ENCODE measurements at places on chromosomes 5 and 9.

DNA sequence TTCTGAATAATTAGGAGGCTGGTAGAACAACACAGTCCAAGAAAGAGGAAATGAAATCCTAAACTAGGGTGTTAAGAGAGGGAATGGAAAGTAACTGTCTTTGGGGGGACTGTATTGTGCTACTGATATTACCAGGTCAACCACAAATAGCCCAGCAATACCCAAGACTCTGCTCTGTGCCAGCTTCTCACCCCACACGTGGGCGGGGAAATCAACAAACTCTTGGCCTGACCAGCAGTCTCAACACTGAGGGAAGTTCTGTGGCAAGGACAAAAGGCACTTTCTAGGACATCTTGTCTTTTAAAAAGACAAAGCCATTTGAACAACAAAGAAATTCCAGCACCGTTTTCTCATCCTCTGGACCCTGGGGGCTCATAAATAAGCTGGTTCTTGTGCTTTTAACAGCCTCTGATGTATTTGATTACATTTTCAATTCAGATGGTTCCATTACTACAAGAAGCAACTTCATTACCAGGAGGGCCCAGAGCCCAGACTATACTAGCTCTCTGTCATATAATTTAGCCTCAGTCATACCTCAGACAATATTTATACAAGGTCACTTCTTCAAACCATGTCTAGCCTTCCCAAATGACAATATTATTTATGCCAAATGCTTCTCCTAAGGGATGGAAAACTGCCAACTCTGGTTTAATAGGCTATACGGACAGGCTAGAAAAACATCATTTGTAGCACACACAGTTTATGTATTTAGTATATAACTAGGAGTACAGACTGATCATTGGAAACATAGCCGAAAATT is 297.8 kb downstream of the CWC27 start:
- no peak for DNase-seq

DNA sequence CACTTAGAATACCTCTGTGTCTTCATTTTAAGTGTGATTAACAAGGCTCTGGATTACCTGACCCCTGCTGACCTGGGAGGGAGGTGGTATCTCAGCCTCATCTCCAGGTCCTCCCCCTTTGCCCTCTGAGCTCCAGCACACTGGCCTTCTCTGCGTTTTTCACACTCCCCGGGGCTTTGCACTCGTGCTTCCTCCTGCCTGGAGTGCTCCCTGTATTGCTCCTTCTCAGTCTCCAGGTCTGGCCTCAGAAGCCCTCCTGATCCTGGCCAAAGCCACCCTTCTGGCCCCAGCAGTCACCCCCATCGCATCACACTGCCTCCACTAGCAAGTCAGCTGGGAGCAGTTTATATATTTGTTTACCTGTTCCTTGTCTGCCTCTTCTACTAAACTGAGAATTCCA is 13.6 kb upstream of the NEUROG1 start:
- DNase-seq: no peak

DNA sequence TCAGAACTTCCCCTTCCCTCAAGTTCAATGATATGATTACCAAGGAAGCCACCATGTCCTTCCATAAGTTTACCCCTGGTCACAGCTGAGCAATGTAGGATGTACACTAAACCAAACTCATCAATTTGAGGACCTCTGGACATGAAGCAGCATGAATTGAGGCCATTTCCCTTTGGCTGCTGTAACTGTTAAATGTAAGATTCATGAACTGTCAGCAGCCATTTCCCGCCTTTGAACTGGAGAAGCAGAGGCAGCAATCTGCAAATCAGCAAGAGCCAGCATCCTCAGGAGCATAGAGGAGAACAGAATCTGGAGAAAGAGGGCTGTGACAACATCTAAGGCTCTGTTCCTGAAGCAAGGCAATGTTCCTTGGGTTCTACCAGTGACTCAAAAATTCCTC is 104.3 kb upstream of the PTGER4 start:
- DNase-seq: no peak

DNA sequence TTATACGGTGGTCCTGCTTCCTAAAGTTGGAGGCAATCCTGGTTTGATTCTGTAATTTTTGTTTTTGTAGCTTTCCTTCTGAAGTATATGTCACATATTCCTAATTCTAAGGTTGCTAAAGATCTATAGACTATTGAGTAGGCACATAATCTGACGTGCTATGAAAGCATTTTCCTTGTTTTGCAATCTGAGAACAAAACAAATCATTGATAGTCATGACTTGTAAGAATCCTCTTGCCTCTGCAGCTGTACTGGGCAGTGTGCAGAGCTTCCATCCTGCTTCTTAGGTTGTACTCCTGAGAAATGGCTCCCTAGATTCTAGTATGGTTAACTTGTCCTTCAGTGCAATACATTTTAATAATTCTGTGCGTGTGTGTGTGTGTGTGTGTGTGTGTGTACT is 35.4 kb downstream of the SEMA6A start:
- no peak for DNase-seq

DNA sequence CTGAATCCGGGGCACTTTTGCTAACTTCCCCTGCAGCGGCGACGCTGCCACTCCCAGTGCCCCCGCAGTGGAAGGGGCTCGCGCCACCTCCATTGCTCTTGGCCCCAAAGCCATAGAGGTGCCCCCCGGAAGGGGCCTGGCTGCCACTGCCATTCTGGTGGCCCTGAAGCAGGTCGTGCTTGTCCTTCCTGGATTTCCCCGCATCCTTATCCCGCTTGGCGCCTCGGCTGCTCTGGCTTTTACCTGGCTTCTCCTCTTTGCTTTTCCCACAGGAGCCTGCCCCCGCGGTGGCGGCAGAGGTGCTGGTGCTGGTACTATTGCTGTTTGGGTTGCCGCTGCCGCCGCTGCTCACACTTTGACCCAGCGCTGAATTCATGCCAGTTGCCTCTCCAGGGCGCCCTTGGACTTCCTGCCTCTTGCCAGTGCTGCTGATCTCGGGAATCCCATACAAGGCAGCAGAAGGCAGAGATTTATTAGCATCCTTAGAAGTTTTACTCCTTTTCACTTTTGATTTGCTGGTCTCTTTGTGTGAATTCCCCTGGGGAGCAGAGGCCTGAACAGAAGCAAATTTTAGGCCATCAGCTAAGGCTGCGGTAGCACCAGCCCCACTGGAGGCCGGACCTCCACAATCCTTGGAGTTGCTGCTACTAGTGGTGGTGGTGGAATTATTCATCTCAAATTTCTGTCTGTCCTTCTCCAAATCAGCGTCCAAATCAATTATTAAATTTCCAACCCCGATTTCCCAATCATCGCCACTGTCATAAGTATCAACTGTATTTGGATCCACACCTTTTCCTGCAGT is 2.1 kb downstream of the ZNF608 start:
- no peak for DNase-seq

GRCh38 chr9:137370865-137371520 is 52.0 kb downstream of the EXD3 start:
- DNase-seq: no peak

- DNase-seq: no peak
Measured at GRCh38 chr5:115458416-115458815, 86.2 kb downstream of the FEM1C start.

GRCh38 chr9:4010309-4010708 is 289.6 kb downstream of the GLIS3 start:
- DNase-seq: no peak

DNA sequence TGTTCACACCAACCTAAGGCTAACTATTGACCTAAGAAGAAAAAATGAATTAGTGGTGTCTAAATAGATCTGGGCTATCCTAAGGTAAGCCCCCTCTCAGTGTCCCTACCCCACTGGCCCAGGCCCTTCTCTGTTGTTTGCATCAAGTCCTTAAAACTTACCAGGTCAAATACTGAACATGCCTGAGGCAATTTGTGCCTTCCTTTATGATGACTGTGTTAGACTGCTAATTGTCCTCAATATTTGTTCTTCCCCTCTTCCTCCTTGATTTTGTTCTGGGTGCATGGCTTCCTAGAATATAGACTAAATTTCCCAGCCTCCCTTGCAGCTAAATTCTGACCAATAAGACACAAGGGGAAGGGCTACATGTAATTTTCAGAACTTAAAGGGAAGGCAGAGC is 199.9 kb downstream of the ADAMTS12 start:
- no peak for DNase-seq

GRCh38 chr9:5949103-5949699 is 58.5 kb downstream of the MLANA start:
- DNase-seq: no peak

DNA sequence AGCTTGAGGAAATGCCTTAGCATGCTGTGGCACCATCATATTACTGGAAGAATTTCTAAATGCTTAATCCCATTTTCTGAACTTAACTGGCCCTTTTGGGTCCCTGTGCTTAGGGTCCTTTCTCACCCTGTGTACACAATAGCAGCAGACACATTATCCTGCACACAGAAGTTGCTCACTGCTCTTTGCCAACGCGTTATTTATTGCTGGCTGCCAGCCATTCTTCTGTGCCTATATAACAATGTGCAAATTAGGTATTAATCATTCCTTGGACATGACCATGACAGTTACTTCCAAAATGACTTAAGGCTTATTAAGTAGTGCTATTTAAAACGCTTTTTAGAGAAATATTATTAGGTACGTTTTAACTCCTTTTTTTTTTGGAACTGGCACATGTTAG is 134.7 kb downstream of the FBN2 start:
- no peak for DNase-seq

DNA sequence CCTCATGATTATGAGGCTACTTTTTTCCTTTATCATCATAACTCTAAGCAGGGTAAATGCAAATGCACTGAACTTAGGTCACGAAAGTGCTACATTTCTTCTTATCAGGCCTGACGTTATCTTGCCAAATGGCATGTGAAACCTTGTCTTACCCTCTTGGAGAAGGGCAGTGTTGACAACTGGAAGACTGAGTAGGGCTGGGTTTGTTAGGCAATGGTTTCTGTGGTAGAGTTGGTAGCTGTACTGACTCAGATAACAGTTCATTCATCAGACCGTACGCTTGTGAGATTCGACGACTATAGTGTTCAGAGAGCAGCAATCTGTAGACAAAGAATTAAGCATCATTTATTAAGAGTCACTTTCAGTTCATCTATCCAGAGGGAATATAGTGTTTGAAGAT is 127.7 kb downstream of the CPLANE1 start:
- DNase-seq: no peak

GRCh38 chr5:76074487-76075065 is 8.6 kb upstream of the SV2C start:
- no peak for DNase-seq

GRCh38 chr5:168404365-168404764 is 81.9 kb upstream of the RARS1 start:
- DNase-seq: no peak

DNA sequence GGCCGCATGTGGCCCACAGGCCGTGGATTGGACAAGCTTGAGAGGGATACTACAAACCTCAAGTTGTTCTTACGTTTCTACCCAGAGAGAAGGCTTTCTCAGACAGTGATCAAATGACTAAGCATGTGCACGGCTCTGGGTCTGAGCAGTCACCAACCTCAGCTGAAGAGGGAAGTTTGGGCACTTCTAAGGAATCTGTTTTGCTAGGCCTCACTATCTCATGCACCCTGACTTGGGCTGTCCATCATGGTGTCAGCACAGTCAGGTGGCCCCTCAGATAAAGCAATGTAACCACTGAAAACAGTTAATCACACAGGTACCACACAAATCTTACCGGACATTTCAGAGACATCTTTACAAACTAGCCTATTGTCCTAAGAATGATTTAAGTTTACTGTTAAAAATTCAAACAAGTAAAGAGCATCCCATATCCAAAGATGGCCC is 24.6 kb downstream of the CSF2 start:
- no peak for DNase-seq

DNA sequence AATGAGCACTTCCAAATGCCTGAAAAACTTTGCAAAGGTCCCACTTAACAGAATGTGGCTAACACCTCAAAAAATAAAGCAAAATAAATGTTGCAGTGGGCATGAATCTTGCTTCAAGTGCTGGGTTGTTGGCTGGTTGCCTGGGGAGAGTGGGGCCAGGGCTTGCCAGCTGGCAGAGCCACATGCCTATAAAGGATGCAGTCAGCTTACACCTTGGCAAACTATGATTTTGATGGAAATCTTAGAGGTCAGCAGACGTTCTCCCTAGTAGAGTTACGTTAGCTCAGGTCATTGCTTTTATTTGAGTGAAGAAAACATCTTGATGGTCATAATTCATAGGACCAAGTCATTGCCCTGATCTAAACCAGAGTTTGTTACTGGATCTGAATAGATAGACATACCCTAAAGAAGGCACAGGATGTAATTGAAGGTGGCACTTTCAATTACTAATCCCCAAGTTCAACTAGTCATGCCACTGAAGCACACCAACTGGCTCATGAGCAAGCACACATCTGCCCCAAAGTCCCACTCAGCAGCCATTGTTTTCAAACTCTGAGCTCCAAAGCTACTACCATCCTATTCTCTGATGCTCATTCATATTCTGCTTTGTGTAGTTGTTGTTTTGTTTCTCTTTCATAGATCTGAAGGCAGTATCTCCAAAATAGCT is 51.2 kb upstream of the ZSWIM6 start:
- DNase-seq: no peak

DNA sequence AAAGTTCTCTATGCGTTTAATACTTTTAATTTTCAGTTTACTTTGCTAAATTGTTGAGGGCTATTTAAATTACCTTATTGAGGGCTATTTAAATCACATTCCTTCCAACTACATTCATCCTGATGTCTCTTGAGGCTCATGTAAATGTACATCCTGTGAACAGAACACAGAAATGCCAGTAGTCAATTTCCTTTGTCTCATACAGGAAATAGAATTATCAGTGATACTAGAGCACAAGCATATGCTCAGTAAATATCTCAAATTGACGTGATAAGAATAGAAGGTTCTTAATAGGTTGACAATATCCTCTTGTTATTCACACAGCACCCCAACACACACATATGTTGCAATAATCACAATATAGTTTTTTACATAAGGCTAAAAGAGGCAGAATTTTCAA is 449.0 kb downstream of the CYLC2 start:
- DNase-seq: no peak

- DNase-seq: no peak
Measured at GRCh38 chr5:168347368-168348083, 56.1 kb downstream of the WWC1 start.

GRCh38 chr9:134509817-134510216 is 131.8 kb upstream of the COL5A1 start:
- DNase-seq: no peak

- DNase-seq: no peak
Measured at GRCh38 chr9:27589462-27589861, 16.2 kb upstream of the C9orf72 start.

DNA sequence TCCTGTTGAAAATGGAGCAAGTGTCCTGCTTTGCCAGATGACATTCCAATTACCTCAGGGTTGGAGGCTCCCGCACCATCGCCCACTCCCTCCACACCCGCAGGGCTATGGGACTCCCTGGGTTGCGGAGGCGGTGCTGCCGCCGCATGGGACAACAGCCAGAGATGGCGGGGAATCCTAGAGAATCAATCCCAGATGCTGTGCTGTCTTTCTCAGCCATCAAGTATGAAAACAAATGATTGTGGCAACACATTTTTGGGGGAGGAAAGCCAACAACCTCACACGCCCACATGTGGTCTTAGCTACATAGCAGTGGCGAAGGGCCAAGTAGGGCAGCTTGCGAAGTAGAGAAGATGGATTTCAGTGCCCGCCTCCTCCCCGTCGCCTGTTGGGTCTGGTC is 46.7 kb downstream of the IL31RA start:
- no peak for DNase-seq

GRCh38 chr5:157533011-157533481 is 42.5 kb downstream of the ADAM19 start:
- DNase-seq: no peak

Data from activated naive CD4-positive, alpha-beta T cell (primary cell).